Erythroblast (primary cell): ENCODE measurements at places on chromosomes 5 and 9.

- peak; percentile 9 for DNase-seq
Measured at GRCh38 chr9:77021291-77021894, 1.9 kb downstream of the FOXB2 start.

GRCh38 chr5:119398727-119399466 is 43.1 kb downstream of the TNFAIP8 start:
- no peak for DNase-seq

DNA sequence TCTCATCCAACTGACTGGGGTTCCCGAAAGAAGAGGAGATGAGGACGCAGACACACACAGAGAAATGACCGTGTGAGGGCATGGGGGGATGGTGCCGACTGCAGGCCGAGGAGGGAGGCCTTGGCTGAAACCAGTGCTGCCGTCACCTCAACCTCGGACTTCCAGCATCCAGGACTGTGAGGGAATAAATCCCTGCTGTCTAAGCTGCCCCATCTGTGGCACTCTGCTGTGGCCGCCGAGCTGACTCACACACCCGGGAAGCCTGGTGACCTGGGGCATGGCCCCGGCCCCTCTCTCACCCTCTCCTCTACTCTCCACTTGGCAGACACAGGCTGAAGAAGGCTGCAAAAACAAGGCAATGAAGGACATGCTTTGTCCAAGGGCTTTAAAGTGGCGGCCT is 4.4 kb upstream of the COL5A1 start:
- no peak for DNase-seq

DNA sequence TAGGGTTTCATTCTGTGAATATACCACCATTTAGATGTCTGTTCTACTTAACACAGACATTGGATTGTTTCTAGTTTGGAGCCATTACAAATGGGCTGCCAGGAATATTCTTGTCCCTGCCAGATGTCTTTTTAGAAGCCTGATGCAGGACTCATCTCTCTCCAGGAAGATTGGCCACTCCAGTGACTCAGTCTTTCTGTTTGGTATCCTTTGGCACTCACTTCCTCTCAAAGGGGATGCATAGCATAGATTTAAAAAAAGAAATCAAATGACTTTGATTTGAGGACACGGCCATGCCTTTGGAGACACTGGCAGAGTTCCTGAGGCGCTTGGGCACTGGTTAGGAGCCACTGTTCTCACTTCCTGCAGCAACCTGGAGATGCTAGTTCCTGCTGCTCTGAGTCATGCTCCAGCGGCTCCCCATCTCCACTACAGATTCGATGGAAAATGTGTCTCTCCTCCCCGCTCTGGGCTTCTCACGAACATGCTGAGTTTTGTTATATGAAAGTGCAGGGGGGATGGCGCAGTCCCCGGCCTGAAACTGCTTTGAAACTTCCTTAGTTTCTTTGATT is 3.5 kb upstream of the ZNF366 start:
- DNase-seq: no peak

GRCh38 chr5:138752341-138752950 is 779 bp upstream of the CTNNA1 start:
- peak; percentile 45 for DNase-seq

- no peak for DNase-seq
Measured at GRCh38 chr9:4489919-4490704, at the start of gene SLC1A1. Gene SLC1A1 (plus strand): TSS chr9:4490468. CDS start chr9:4490680, 212 bp downstream.

GRCh38 chr5:1944408-1944807 is 61.7 kb upstream of the IRX4 start:
- DNase-seq: no peak

DNA sequence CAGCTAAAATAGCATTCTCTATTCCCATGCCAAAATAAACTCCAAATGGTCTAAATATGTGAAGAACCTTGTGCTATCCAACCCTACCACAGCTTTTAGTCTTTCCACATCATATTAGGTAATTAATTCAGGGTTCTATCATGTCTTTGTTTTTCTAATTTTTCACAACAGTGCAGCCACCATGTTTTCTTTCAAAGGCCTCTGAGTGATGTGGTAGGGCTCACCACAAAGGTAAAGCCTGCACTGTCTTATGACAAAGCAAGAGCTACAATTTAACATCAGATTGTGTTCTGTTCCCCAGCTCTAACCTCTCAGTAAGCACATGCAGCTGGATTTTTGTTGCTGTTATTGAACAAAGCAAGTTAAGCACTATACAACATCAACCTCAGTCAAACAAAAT is 52.4 kb downstream of the MEF2C start:
- no peak for DNase-seq

- no peak for DNase-seq
Measured at GRCh38 chr5:112849912-112850311, 11.2 kb upstream of the SRP19 start.
